GM06990 (cell line): ENCODE measurements at places on chromosomes 16 and 17.
A peak's percentile ranks its signal among the peaks of the same experiment; 100 is the strongest.

DNA sequence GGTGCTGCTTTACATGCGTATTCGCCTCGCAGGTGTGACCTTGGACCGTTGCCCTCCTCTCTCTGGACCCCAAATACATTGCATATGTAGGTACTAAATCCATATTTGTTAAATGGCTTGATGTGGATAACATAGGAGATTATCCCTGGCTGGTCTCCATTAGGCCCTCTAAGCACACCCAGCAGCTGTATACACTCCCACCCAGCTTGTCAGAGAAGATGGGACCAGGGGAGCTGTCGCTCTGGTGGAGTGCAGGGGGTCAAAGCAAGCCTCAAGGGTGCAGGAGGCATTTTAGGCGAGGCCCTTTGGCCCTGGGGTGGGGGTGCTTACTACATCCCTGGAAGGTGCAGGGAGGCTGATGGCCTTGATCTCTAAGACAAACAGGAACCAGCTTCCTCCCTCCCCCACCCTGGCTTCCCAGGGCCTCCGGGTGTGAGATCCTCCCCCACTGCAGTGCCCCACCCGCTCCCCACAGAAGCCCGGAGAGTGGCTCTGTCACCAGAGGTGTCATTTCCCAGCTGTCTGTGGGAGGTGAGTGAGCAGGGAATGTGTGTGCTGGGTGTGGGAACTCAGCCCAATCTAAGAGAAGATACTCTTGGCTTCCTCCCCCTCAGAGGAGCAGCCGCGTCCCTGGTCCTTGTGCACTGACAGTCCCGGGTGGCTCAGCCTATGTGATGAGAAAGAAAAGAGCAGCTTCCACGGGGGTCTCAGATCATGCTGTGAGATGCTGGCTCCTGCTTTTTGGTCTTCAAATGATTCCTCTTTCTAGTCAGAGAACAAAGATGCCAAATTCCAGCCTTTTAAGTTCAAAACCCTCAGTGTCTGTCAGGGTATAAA lies 1.4 kb upstream of the VAMP2 start:
- peak; percentile 44 for DNase-seq

GRCh38 chr17:43915559-43915958 lies 8.2 kb upstream of the MPP2 start:
- no peak for DNase-seq

DNA sequence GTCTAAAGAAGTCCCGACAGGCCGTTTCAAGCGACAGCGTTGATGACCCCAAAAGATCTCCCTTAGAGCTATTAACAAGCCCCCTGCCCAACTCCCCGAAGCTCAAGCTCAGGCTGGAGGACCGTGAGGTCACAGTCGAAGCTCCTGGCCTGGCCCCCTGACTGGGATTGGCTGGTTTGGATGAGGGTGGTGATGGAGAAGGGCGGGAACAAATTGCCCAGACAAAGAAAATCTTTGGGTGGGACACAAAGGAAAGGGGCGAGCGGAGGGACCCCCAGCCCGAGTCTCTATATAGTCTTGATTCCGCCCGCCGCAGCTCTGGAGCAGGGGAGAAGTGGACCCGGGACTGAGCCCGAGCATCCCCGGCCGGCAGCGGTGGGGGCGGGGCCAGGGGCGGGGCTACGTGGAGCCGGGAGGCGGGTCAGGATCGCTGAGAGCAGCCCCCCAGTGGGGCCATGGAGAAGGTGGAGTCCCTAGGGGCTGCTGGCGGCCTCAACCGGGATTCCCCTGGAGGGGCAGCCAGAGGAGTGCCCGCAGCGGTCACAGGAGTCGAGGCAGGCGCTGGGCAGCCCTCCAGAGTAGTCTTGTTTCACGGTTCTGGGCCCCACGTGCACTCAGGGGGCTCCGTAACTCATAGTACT lies 982 bp upstream of the NEURL4 start:
- peak; percentile 84 for DNase-seq

DNA sequence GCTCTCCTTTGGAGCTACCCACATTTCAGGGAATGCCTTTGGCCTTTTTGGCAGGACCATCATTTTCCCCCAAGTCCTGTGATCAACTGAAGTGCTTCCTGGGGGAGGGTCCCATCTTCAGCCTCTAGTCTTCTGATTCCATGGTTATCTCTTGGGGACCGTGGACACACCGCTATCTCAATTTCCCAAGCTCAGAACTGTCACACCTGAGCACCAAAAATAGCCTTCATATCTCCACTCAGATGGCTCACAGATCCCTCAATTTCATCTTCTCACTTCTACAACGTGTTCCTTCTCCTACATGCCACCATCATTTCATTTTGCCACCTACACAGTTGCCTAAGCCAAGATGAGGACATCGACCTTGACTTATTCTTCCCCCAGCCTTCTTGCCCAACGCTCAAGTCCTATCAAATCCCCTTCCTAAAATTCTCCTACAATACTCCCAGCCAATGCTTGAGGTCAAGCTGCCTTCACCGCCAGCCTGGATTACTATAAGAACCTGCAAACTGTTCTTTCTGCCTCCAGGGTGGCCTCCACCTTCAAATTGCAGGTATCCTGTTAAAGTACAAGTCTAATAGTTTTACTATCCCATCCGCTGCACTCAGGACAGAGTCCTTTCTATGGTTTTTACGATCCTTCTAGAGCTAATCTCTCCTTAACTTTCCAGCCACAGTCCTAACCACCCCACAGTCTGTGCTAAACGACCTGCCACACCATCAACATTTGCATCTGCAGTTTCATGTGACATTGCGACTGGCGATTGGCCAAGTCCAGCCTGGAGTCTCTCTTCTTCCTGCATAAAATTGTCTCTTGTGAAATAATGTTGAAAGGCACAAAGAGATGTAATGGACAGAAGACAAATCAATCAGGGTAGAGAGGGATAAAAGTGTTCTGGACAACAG lies 6.2 kb downstream of the ATP6V0D1 start:
- DNase-seq = no peak

GRCh38 chr17:34122515-34122914 lies 132.6 kb upstream of the CCL2 start:
- no peak for DNase-seq

DNA sequence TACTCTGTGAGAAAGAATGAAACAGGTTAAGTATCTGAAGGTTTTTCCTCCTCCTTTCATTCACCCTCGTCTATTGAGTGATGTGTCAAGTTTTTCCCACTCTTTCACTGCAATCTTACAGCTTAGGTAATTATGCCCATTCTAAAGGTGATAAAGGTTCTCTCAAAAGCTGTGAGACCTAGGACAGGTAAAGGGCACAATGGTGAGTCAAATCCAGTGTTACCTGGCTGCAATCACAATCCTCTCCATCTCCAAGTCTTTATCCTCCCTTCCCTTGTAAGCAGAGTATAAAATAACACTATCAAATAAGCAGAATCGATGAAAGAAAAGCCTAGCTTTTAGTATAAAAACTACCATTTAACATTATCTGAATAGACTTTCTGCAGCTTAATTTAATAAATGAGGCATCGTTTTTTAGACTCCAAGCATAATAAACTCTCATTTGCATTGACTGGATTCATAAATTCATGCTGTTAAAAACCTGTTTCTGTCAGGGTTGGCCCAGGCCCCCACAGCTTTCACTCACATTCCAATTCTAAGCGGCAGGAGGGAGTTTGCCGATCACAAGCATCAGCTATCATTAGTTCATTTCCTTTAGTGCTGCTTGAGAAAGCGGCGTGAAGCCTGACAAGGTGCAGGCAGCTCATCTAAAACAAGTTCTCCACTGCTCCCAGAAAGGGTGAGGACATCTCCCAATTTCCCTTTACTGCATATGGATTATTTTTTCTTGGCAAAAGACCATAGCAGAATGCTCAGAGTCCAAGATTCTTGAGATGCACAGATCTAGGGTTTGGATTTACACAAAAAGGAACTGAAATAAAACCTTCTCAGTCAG lies 67.8 kb downstream of the CDH8 start:
- no peak for DNase-seq

GRCh38 chr16:83887080-83887479 lies 11.8 kb upstream of the MLYCD start:
- no peak for DNase-seq
